ENCODE measurements at places on chromosomes 5 and 9.

- DNase-seq = peak; percentile 35
Observed at GRCh38 chr5:35438786-35439185, 178.9 kb upstream of the SPEF2 start.

DNA sequence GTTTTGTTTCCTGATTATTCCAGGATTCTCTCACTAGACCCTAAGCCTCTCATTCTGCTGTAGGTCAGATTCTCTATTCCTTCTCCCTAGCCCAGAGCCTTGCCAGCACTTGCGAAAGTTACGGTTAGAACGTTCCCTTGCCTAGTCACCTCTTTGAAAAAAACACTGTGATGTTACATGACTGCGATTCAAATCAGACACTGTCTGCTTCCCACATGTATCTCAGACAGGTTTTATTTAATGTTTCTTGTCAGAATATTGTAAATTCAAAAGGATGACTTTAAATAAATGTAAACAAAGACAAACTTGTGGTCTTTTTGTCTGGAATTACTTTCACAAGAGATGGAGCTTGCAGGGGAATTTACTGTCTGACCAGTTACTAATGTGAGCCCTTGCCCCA lies 116.5 kb upstream of the OTULINL start:
- DNase-seq = peak; percentile 66

DNA sequence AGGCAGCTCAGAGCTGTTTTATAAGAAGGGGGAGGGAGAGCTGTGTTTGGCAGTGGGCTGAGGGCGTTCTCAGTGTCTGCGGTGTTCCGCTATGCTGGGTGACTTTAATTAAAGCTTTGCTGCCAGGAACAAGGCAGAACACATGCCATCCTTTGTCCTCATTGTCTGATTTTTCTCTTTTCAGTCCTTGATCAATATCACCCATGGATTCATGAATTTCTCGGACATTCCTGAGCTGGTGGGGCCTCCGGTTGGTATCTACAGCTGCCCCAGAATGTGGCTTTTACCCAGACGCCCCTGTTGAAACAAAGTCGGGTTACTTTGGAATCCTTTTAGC lies 66.5 kb upstream of the TGFBR1 start:
- no peak for DNase-seq

DNA sequence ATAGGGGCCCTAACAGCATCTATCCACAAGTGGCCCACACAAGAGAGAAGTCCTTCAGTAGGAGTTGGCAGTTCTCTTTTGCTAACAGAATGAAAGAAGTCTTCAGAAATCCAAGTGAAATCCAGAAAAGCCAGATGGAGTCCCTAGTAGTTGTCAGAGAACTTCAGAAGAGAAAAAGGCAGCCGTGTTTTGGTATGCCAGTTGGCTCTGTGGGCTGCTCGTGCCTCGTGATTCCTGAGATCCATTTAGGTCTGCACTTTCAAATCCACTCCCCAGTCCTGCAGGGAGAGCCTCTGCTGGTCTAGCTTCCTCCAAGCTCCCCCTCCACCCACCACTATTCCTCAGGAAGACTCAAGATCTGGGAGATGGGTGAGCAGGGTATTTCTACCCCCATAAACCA lies 69.0 kb downstream of the CFAP90 start:
- DNase-seq = no peak

- no peak for DNase-seq
Observed at GRCh38 chr9:86735772-86736458, 211.4 kb downstream of the GAS1 start.

DNA sequence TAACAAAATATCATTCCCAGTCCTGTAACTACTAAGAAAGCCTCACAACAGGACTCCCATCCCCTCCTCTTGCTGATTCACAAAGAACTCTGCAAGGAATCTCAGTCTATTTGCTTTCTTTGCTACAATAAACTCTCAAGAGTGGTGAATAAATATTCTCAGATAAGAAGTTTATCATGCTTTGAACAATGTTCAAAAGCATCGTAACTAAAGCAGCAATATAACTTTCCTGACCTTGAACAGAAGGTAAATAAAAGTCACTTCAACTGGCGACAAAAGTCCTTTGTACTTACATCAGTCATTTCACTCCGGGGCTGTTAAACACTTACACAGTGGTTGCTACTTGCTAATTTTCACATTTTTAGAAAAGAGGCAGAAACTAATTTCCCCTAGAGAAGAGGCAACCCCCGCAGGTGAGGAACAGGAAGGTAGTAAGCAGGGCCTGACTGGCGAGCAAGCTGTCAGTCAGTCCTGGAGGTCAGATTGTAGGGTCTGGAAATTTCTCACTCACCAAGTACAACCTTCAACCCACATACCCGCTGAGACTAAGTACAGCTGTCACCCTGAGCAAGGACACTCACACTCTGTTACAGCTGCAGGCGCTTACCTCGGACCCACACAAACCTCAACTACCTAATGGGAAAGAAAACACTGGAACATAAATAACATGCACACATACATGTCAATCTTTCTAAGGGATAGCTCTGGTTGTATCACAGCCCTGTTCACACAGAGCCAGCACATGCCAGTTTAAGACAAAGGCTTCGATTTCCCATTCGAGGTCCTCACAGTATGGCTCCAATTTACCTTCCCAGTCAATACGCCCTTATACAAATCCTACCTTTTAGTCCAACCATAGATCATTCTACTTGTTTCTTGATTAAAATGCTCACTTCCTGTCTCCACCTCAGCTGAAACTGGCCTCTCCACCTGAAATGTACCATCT lies 104.6 kb upstream of the RETREG1 start:
- DNase-seq = no peak

DNA sequence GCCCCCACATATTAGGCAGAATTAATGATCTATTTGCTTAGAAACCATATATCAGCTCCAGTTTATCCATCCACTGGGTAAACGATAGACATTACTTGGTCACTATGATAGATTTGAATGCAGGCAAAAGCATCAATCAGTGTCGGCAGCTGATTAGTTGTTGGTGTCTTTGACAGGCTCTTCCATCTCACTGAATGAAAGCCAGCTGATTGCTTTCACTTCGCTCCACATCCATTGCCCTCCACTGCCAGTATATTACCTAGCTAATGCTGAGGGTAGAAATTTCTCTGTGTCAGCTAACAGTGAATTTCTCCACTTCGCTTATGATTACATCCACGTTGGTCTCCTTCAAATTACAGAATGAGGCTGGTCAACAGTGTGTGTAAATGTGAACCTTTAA lies 821.3 kb upstream of the TYRP1 start:
- no peak for DNase-seq

DNA sequence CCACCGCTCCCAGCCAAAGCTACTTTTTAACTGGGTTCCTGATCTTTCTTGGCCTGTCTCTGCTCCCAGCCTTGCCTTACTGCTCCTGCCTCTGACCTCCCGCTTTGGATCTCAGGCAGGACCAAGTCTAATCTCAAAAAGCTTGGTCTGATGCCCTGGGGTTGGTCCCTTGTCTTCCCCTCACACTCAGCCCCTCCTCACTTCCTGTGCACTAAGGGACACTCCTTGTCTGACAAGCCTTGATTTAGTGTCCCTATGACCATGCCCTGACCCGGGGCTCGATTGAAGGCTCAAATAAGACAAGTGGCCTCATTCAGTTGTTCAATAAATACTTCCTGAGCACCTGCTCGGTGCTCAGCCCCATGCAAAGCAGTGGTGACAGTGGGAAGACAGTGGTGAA lies 3.7 kb upstream of the GTF3C5 start:
- DNase-seq = no peak

GRCh38 chr9:38443597-38443996 lies 19.3 kb upstream of the IGFBPL1 start:
- peak; percentile 61 for DNase-seq

- DNase-seq = peak; percentile 11
Observed at GRCh38 chr5:118314931-118315330, 673.4 kb downstream of the DTWD2 start.

Measured in fibroblast of skin of right biceps (primary cell).